Chondrocyte (in vitro differentiated cells): ENCODE measurements at places on chromosomes 12 and 14. TPM values are rescaled to one million over a fixed set of nuclear protein-coding genes. Genes with fewer than 3 reads are reported as not detected.

The HAL gene
- 0.10 to 0.92 TPM (median 0.28 TPM) in 3 replicates for total RNA-seq

DNA sequence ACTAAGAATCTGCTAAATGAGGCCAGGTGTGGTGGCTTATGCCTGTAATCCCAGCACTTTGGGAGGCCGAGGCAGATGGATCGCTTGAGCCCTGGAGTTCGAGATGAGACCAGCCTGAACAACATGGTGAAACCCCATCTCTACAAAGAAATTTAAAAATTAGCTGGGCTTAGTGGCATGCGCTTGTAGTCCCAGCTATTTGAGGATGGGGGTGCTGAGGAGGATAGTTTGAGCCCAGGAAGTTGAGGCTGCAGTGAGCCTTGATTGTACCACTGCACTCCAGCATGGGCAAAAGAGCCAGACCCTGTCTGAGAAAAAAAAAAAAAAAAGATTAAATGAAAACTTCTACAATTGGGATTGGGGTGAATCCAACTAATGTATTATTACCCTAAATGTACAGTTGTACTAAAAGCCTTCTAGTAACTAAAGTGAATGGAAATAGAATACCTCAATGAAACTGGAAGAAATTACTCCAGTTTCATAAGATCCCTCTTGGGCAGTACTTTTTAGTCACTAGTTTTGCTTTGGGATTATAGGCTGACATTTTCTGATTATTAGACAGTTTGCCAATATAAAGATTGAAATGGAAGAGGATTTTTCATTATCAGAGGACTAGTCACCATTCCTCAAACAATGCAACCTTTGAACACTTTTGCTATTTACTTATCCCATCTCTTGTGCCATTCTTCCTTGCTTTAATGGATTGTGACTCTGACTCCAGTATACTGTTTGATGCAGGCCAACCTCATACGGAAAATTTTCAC, 14.3 kb downstream of the COCH start:
- no peak for DNase-seq

DNA sequence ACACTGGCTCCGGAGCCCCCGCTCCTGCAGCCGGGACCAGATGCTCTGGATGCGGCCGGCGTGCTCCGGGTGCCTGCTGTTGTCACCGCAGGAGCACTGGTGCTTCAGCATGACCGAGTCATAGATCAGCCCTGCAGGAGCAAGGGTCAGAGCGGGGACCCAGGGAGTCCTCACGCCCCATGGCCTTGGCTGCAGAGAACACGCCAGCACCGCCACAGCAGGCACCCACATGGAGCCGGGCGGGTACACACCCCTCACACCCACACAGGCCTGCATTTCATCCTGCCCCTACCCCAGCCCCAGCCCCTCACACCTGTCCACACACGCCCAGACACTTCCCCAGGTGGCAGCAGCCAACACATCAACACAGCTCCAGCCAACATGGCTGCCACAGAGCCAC, 18.8 kb downstream of the SLC48A1 start:
- DNase-seq = no peak

- no peak for DNase-seq
Measured at GRCh38 chr14:75277815-75278421, 710 bp upstream of the FOS start.

- DNase-seq = no peak
Measured at GRCh38 chr12:19916196-19916753, 452.1 kb upstream of the PDE3A start.

DNA sequence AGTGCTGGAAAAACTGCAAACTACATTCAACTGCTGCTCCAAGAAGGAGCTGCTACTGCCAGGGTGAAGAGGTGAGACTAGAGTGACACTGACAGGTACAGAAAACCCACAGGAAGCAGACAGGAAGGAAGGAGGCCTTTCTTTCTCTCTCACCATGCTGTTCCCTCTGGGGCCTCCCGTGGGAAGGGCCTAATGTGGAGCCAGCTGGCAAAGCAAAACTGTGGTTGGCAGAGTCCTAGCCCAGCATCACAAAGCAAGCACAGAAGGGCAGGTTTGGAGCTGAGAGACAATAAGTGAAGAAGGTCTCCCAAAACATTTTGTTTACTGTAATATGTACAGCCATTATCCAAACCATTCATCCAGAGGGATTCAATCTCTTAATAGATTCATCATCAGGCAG, 122.5 kb upstream of the MAX start:
- DNase-seq = no peak

- no peak for DNase-seq
Measured at GRCh38 chr12:52439420-52439819, 5.2 kb upstream of the KRT75 start.
